ENCODE measurements at places on chromosomes 2 and 18.

- no peak for DNase-seq
Observed at GRCh38 chr18:77208964-77209363, 40.7 kb upstream of the GALR1 start.

DNA sequence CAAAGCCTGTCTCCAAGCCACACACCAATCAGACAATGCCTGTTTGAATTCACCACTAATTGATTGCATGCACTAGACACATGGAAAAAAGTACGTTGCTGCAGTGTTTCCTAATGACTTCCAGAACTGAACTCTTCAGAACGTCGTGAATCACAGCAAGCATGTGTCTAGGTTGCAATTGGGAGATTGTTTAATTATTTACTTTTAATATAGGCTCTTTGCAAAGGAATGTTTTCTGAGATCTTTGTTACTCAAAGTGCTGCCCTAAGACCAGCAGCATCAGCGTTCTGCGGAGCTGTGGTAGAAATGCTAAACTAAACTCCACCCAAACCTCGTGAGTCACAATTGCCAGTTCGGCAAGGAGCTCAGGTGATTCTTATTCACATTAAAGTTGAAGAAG is 52.7 kb upstream of the CCDC68 start:
- no peak for DNase-seq

DNA sequence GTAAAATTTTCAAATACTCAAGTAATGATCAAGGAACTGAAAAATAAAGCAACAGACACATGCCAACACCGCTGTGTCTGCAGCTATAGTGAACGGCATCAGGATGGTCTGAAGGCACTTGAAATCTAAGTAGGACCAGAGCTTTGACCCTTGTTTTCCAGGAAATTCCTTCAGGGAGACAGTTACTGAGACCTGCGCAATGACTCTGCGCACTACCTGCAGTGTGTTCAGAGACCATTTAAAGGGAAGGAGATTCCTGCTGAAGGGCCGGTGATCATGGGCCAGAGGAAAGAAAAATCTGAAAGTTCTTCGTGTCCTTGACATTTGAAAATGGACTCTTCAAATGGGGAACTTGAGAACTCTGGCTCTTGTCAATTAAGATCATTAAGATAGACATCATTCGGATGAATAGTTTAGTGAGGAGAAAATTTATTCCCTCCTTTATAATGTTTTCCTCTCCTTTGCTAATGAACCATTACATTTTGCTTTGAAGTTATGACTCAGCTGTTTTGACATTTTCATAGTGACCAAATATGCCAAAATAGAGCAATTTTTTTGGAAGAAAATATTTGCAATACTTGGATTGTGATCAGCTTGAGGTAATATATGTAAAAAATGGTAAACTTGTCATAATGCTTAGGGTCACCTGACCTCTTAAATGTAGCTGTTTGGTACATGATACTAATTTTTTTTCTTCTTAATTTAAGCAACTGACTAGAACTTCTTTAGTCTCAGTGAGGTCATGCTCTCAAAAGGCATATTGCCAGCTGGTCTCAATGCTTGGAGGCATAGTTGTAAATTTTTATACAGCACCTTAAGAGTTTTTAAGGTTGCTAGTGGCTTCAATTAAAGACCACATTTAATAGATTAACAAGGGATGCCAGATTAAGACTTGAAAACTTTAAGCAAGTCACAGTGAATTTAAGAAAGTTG is 329.3 kb downstream of the ARHGAP15 start:
- no peak for DNase-seq

DNA sequence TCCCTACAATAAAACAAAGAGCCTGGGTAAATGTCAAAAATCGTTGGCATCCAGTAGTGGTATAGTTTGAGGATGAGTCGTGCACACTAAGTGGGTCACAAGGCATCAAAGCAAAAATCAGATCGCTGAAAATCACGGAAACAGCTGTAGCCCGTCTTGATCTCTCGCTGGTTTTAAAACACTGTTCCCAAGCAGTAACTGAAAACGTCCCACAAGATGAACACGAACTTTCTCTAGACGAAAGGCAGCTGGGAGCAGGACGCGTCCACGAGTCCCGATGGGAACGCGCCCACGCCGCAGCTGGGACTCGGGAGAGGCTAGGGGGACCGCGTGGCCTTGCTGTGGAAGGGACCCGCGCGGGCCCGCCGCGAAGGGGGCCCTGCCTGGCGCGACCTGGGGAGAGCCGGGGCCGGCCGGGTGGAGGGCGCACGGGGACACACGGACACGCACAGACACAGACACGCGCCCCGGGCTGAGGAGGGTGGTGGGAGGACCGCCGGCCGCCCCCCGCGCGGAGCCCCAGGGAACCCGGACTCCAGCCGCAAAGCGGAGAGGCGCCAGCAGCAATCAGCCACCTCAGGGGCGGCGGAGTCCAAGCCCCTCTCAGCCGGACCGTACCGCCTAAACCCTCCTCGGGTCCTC is 651 bp downstream of the STK17B start:
- DNase-seq = no peak

GRCh38 chr18:72985686-72986085 is 117.9 kb upstream of the NETO1 start:
- DNase-seq = no peak

GRCh38 chr2:220572385-220572784 is 945.0 kb downstream of the SLC4A3 start:
- DNase-seq = no peak
